ENCODE measurements at places on chromosomes 2 and 18.
A peak's percentile ranks its signal among the peaks of the same experiment; 100 is the strongest.

DNA sequence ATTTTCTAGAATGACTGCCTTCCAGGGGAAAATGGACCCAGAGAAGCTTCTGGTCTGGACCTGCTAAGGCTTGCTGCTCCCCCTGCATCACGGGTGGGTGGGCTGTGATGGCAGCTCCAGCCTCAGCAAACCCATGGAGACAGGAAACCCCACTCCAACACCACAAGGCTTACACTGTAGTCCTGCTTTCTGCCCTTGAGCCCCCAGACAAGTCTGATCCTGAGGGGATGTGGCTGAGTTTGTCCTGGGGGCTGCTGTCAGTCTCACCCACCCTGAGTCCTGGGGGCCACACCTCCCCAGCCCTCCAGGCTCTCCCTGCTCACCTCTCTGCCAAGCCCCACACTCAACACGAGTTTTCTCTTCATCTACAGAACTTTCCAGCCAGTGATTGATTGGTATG lies 279.4 kb downstream of the EIPR1 start:
- no peak for DNase-seq

DNA sequence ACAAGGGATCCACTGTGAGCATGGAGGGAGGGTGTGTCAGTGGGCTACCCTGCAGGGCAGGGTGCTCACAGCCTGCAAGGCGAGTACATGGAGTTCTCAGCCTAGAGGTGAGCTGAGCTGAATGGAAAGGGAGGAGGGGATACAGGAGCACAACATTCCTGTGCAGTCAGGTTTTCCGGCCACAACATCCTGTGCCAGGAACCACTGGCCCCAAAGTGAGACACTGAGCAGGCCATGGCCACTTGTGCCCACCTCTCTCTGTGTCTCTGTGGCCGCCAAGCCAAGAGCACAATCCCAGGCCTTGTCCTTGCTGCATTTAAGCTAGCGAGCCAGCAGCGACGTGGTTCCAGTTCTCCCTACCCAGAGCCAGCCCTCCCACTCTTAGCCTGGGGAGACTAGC lies 6.1 kb downstream of the DOK1 start:
- peak; percentile 81 for DNase-seq

DNA sequence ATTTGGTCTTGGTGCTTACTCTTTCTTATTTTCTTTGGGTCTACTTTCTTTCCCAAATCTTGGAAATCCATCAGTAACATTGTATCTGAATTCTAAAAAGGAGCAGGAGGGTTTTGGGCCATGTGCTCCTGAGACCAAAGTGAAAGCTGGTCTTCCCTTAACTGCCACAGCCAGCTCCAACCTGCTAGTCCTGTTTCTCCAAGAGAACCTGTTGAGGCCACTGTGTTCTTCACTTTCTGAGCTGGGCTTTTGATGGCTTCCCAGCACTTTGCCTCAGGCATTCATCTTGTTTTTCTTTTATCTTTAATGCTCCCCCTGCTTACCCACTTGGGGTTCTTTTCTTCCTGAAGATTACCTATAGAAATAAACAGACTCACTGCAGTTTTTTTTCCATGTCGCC lies 53.3 kb downstream of the ARHGAP28 start:
- DNase-seq, result no peak

GRCh38 chr2:142946941-142947340 lies 69.5 kb downstream of the KYNU start:
- DNase-seq, result peak; percentile 64

GRCh38 chr2:23624915-23625314 lies 239.9 kb downstream of the KLHL29 start:
- DNase-seq, result no peak

GRCh38 chr2:137939026-137939425 lies 25.2 kb upstream of the HNMT start:
- no peak for DNase-seq

GRCh38 chr18:24006712-24007313 lies 7.7 kb upstream of the TTC39C start:
- DNase-seq, result peak; percentile 45

DNA sequence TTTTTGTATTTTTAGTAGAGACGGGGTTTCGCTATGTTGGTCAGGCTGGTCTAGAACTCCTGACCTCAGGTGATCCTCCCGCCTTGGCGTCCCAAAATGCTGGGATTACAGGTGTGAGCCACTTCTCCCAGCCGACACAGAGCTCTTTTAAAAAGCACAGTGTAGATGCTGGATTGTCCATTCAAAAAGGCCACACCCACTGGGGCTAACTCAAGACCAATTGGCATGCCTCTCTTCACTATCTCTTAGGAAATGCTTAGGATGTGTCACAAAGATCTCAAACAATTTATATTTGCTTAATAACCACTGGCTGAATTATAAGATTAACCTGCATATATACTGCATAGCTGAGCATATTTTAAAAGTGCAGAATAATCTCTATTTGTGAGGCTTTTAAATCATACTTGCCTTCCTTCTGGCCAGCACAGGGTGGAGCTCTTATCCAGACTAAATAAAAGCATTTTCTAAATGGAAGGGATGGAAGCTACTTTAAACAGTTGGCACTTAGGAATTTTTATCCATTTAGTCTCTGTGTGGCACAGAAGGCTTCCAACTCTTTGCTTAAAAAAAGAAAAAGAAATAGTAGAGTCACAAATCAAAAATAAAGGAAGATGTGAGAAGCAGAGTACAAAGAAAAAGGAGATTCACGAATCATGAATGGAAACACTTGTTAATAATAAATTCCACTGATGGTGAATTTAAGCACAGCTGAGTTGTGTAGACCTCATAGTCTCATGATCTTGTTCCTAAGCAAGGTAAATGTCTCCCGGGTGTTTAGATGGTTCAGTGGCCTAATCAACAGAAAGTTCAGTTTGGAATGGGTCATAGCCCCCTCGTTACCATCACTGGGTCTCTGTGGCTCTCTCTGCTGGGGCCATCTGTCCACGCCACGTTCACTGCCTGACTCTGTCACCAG lies 22.4 kb downstream of the CRYGD start:
- peak; percentile 49 for DNase-seq

DNA sequence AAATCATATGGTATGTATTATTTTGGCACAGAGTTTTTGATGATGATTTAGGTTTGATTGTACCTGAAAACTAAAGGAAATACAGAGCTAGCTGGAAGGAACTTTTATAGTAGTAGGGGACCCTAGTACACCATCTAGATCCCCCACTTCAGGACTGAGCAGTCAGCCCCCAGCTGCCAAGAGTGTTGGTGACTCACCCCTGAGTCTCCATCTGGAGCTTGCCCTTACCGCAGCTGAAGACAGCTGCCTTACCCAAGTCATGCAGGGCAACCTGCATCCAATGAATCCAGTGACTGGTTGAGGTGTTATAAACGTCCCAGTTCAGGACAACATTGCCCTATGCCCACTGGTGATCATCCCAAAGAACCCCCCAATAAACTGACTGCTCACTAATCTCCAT lies 15.3 kb downstream of the PMS1 start:
- peak; percentile 76 for DNase-seq

- DNase-seq, result peak; percentile 74
Measured at GRCh38 chr2:132669908-132670495, at the start of gene LYPD1. Gene LYPD1 (minus strand): TSS chr2:132670205. CDS start chr2:132669932, 273 bp downstream.

DNA sequence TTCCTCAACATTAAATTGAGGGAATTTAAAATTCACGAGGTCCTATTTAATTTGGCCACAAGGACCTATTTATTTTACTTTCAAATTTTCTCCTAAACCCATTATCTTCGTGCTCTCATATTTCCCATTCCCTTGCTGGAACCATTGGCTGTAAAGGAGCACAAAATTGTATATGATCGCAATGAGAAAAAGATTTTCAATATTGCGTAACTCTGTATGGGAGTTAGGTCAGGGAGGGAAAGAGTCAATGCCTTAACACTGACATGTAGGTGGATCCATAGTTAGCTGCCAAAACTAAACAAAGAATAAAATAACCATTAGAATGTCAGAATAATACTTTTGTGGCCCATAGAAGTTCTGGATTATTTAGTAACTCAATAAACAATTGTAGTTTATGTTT lies 40.6 kb upstream of the ZC3H15 start:
- no peak for DNase-seq

- DNase-seq, result no peak
Measured at GRCh38 chr2:218500501-218501060, 67.6 kb downstream of the USP37 start.

GRCh38 chr2:196131384-196131937 lies 39.9 kb downstream of the STK17B start:
- peak; percentile 27 for DNase-seq

GRCh38 chr2:224183086-224183485 lies 144.0 kb upstream of the SERPINE2 start:
- DNase-seq, result no peak

DNA sequence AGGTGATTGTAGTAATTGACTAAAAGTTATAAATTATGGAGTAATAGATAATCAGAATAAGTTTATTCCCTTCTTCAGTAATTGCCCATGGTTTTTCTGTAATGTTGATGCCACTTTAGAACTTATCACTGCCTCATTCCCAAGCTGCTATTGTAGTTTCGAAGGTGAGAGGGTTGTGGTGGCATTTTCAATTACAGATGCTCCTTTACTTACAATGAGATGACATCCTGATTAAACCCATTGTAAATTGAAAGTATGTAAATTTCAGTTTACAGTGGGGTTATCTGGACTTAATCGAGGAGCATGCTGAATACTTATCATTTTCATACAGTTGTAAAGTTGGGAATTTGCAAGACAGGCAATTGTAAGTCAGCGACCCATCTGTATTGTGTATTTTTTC lies 2.9 kb downstream of the NDUFV2 start:
- DNase-seq, result no peak

DNA sequence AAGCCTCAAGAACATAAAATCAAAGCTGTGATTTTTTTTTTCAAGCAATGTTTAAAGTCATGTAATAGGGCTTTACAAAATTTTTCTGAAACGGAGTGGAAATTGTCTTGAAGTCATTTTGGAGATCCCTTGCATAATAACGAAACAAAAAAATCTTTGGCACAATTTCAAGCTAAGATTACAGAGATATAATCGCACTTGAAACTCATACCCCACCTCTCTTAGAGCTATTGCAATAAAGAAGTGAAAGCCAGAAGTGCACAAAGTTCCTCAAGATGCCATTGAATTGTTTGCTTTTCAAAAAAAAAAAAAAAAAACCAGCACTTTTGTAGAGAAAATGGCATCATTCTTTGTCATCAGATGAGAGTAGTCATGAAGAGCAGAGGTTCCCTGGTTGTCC lies 152.3 kb downstream of the PAX3 start:
- DNase-seq, result no peak

DNA sequence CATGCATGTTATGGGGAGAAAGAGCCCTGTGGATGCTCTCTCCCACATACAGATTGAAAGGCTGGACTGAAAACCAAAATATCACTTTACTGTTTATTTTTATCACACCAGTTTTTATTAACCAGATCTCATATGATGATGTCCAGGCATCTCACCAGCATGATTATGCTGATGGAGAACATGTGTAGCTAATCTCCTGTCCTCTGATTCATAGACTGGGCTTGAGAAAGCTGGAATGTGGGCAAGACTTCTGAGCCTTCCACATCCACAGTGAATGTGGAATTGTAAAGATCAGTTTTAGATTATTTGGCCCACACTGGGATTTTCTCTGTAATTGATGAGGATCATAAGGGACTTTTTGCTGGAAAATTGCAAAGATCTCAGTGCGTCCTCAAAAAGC lies 137.9 kb downstream of the ICOS start:
- DNase-seq, result no peak

GRCh38 chr2:197372592-197372991 lies 62.0 kb upstream of the ANKRD44 start:
- peak; percentile 21 for DNase-seq

- DNase-seq, result no peak
Measured at GRCh38 chr2:195016841-195017240, 640.2 kb upstream of the SLC39A10 start.

DNA sequence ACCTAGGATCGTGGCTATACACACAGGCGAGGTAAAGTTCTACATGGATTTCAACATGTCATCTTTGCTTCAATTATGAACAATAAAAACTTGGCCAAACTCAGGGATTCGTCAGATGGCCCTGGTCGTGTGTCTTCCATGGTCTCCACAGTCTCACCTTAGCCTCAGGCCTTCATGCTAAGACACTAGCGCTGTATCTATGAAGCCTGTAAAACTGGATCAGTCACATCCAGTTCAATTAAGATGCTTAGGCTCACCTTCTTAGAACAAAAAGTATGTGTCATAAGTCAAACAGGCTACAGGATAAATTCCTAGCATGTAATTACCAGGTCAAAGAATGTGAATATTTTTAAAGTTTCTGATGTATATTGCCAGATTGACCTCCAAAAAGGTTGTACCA lies 113.7 kb upstream of the NRP2 start:
- DNase-seq, result no peak

DNA sequence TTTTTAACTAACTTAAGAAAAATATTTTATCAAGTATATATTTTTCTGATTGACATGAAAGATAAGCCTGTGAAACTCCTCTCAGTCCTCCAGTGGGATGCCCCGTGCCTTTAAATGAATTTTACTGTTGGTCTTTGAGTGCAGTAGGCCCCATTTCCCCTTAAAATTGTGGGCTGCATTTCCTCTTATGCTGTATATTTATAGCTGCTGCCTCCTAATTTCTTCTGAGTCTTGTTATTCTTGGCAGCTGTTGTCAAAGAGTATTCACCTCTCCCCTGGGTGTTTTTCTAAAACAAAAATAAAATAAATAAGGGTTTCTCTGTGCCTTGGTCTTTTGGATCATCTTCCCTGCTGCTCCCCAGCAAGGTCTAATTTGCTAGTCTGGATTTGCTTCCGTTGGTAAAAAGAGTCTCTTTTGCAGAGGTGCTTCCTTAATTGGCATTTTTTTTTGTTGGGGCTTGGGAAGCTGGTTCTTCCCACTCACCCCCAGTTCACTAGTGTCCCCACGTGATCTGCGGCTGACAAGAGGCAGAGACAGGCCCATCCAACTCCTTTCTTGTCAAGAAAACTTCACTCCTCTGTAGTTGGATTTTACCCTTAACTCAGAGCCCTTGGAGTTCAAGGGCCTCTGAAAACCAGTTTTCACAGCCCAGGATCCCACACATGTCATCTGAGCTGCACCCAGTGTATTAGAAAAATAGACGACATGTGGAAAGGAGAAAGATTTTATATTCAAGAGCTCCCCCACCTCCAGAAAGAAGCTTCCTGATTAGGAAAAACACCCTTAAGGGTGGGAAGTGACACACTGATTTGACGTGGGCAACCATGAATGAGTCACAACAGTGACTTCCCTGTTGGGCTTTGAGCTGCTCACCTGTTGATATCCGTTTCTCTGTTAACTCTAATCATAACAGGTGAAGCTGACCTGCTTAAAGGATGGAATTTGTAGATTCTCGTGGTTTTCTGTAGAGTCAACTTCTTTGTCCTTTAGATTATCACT lies 431.5 kb downstream of the DCDC2C start:
- DNase-seq, result no peak

DNA sequence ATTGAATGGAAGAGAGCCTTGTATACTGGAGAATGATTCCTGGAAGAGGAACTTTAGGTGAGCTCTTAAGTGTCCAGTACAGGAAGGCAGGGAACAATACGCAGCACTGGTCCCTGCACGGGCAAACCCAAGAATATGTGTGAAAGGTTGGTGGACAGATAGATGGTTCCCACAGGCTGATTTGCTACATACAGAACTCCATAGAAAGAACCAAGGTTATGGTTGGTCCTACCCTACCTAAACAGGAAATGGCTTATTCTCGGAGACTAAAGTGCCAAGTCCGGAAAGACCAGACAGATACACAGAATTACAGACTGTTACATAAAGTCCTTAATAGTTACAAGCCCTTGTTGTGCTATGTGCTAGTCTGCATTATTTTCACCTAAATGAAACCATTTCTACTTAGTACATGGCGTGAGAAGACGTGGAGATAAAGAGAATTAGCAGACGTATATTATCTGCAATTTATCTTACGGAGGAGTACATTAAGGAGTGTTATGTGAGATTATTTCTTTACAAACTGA lies 1.2 kb downstream of the REV1 start:
- DNase-seq, result peak; percentile 34

- DNase-seq, result peak; percentile 39
Measured at GRCh38 chr2:224910574-224910925, 131.7 kb downstream of the DOCK10 start.
